ENCODE measurements at places on chromosomes 7 and 10. TPM values are rescaled to one million over a fixed set of nuclear protein-coding genes. Genes with fewer than 3 reads are reported as not detected.

Gene PIK3AP1
- polyA plus RNA-seq, result not detected

Gene HELLS
- 20.3 TPM for polyA plus RNA-seq

GRCh38 chr10:30422981-30423654 lies 10.9 kb upstream of the MAP3K8 start:
- peak; percentile 72 for DNase-seq

Gene LRGUK
- polyA plus RNA-seq, result 0.05 TPM

Gene SPDYE2B
- polyA plus RNA-seq, result 0.20 TPM

GRCh38 chr10:81027706-81028105 lies 490.0 kb downstream of the SH2D4B start:
- DNase-seq, result no peak

Gene ANKRD61
- 0.24 TPM for polyA plus RNA-seq

- peak; percentile 33 for DNase-seq
Observed at GRCh38 chr10:60185421-60185820, 204.3 kb downstream of the ANK3 start.

GRCh38 chr7:13990319-13990983 lies 985 bp upstream of the ETV1 start:
- peak; percentile 62 for DNase-seq
